SK-N-DZ (cell line): ENCODE measurements at places on chromosomes 11 and 22.

GRCh38 chr11:89184021-89184420 is 6.3 kb downstream of the TYR start:
- DNase-seq: no peak

- peak; percentile 98 for DNase-seq
Measured at GRCh38 chr22:25780673-25781072, 38.7 kb downstream of the MYO18B start.

- no peak for DNase-seq
Measured at GRCh38 chr22:27546157-27546935, 255.2 kb downstream of the MN1 start.

GRCh38 chr11:15493066-15493465 is 378.3 kb downstream of the INSC start:
- no peak for DNase-seq

- no peak for DNase-seq
Measured at GRCh38 chr22:22995166-22995565, 75.2 kb upstream of the GNAZ start.

DNA sequence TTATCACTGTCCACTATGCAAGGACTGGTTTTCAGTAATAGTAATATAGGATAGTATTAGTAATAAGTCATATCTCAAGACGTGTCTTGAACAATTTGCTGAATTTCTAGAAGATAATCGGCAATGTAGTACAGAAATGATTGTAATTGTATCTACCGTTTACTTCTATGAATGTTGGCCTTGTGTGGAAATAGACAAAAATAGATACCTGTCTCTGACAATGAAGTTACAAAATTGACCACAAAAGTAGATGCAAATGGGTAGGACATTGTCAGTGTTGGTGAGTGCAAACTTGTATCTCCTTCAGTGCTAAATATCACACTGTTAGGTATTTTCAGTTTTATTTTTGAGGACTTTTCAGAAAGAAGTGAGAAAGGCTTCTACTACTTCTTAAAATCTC is 43.1 kb downstream of the SVIP start:
- no peak for DNase-seq

DNA sequence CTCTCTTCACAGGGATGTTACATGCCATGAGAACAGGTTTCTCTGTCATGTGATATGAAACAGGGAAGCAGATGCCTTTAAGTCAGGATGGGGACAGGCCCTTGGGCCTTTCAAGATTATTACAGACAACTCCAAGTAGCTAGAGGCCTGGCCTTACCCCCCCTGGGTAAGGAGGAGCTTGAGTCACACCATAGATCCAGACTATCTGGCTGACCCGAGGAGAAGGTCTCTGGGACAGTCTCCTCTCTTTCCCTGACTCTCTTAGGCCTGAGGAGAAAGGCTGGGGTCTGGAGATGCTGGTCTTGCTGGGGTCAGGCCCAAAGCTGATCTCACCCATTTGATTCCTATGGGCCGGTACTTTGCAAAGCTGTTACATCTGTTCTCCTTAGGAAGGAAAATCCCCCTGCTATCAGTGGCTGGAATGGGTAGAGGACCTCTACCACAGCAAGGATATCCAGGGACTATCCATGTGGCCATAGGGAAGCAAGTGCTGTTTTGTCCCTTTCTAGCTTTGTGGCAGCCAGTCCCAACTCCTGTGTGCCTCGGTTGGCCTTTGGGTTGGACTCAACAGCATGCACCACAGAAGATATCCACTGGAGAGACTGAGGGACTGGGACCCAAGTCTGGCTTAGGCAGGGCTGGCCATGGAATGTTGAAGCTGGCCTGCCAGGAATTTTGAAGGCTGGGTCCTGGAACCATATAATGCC is 25.2 kb downstream of the RELT start:
- no peak for DNase-seq

- DNase-seq: peak; percentile 60
Measured at GRCh38 chr11:66728693-66729385, at the start of gene SPTBN2. Gene SPTBN2 (minus strand): TSS chr11:66729216. CDS start chr11:66721240, 7,976 bp downstream.

DNA sequence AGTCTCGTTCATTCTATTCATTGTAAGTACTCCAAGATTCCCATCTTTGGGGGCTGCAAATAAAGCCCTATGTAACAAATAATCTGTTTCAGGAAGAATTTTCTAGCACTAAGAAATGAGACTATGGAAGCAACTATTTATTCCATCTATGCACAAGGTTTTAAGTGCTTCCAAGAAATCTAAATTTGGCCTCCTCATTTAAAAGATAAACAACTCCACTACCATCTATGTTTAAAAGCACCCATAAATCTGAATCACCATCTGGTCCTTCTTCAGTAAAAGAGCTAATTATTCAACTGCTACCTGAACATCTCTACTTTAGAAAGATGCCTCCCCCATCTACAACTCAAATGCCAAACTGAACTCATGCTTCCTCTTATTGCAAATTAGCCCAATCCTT is 547.3 kb upstream of the LRRC4C start:
- no peak for DNase-seq

DNA sequence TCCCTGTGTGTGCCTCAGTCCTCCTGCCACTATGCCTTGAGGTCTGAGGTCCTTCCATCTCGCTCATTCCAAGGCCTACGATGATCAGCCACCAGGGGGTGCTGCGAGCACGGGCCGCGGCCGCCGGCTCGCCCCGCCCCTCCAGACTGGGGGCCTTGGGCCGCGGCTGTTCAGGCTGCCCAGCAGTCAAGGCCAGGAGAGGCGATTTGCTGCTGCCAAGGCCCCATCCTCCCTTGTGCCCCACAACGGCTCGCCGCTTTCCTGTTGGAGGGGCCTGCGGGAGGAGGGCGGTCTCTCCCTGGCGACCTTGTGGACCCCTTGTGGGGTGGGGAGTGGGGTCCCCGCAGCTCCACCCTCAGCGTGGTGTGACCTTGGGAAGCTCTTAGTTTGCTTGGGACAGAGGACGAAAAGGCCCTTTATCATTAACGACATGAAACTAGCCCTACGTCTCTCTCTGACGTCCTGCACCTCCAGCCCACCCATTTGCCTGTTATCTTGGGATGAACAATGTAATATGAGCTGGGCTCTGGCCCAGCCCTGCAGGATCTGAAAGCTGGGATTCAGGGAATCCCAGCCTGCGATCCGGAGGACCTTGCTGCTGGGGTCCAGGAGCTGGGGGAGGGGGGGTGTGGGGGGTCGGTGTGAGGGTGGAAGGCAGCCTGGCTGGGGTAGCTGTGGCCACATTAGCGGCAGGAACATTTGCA is 5.3 kb upstream of the GALR3 start:
- peak; percentile 92 for DNase-seq

GRCh38 chr11:6249770-6250555 is 9.7 kb upstream of the CCKBR start:
- DNase-seq: no peak

DNA sequence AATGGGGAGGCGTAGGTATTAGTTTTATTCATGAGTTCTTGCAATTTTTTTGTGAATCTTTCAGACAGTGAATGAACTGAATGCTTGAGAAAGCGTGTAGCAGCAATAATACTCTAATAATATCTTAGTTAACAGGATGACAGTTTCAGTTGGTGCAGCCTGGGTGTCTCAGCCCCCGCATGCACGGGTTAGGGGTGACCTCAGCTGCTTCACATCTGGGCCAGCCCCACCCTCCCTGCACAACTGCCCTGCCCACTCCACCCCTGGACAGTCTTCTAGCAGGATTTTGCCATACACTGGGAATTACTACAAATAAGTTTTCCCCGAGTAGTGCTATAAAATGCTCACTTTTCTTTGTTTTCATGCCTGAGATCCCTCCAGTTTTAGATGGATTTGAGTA is 83.2 kb downstream of the ST3GAL4 start:
- DNase-seq: no peak

DNA sequence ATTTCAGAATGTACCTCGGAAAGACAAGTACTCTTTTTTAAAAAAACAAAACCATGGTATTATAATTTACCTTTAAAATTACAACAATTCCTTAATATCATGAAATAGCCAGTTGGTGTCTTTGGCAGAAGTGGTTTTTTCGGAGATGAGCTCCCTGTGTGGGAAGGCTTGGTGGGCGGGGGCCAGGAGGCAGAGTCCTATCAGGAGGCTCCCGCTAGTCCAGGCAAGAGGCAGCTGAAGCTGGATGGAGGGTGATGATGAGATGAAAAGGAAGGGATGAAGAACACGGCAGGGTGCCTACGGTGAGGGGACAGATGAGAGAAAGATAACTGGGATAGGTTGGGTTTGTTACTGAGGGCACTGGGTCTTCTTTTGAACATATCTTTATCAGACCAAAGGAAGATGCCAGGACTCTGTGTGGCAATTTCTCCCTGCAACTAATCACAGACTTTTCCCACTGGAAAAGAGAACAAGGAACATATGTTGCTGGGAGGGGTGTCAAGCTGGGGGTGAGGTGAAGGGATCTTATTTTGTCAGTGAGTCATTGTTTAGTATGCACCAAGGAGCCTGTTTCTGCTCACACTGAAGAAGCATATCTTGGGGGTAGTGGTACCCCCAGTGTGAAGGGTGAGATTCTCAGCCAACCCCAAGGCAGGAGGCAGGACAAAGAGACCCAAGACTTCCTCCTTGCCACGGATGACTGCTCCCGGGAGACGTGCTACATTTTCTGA is 91.5 kb upstream of the YWHAH start:
- no peak for DNase-seq

- DNase-seq: no peak
Measured at GRCh38 chr11:10197091-10197490, 96.9 kb downstream of the SBF2 start.

- DNase-seq: no peak
Measured at GRCh38 chr11:36360826-36361415, 64.8 kb downstream of the PRR5L start.

DNA sequence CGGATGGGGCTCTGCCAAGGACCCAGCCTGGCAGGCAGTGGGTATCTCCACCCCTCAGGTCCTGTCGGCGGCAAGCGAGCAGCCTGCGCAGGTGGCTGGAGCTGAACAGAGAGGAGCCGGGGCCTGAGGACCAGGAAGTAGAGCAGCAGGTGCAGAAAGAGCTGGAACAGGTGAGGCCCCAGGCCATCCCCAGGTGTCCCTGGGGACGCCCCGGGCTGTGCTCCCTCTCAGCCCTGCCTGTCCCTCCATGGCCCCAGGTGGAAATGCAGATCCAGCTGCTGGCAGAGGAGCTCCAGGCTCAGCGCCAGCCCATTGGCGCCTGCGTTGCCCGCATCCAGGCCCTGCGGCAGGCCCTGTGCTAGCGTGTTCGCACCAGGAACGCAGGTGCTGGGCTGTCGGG is 44.0 kb downstream of the PISD start:
- no peak for DNase-seq
